ENCODE measurements at places on chromosomes 13 and 19.

DNA sequence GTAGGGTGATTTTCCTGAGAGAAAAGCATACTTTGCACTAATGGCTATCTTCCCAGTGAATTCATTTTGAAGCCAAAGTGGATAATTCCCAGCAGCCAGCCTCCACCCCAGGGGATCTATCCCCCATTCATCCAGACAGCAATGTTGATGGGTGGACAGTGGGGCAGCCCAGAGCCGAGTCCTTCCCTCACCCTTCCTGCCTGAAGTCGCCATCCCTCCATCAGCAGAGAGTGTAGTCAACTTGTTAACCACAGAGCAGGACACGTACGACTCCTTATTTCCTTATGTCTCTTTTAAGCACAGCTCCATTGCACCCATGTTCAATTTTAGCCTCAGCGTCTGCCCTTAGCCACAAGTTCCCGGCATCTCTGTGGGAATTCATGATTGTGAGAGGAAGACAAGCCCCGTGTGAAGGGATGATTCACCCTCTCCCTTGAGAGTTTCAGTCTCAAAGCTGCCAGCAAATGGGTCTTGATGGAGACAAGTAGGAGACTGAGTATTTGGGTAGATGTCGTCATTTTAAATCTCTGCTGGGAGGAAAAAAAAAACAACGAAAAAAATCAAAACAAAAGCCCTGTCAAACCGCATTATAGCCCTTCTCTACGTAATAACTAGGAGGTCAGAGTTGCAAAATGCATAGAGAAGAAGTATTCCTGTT lies 58.3 kb upstream of the MEDAG start:
- peak; percentile 100 for DNase-seq

- DNase-seq: peak; percentile 49
Observed at GRCh38 chr13:90105849-90106496, 1241.5 kb upstream of the MIR17HG start.

GRCh38 chr19:31214086-31214485 lies 135.2 kb downstream of the TSHZ3 start:
- peak; percentile 99 for DNase-seq

DNA sequence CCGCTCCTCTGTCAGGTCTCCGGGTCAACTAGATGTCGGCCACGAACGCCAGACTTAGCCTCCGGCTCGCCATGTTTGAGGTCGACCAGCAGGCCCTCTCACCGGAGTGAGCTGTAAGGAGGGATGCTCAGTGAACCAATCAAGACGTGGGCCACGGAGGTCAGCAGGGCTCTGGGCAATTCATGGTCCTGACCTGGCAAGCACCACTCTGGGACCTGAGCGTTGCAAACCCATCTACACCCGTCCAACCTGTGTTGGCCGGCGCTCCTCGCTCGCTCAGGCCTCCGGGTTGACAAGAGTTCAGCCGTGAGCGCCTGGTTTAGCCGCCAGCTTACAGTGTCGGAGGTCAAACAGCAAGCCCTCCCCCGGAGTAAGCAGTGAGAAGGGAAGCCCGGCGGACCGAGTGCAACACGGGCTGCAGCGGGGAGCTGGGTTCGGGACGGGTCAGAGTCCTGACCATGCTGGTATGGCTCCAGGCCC lies 1361.9 kb downstream of the UQCRFS1 start:
- no peak for DNase-seq

GRCh38 chr19:35712567-35713505 lies 5.0 kb upstream of the KMT2B start:
- no peak for DNase-seq

- DNase-seq: no peak
Observed at GRCh38 chr19:28349604-28350003, 863.3 kb downstream of the UQCRFS1 start.

GRCh38 chr19:9941231-9941630 lies 4.9 kb upstream of the OLFM2 start:
- DNase-seq: no peak

DNA sequence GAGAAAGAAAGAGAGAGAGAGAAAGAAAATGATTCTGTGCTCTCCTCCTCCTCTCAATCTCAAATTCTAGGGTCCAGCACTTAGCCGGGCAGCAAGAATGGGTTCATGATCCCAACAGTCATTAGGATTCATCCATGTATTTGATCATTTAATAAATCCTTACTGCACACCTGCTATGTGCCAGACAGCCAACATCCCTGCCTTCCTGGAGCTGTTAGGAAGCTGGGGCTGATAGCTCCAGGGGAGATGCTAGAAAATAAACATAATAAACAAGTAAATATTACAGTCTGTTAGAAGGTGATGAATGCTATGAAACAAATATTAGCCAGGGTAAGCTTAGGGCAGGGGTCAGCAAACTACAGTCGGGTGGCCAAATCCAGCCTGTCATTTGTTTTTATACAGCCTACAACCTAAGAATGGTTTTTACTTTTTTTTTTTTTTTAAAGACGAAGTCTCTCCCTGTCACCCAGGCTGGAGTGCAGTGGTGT lies 9.9 kb upstream of the ACP7 start:
- no peak for DNase-seq

DNA sequence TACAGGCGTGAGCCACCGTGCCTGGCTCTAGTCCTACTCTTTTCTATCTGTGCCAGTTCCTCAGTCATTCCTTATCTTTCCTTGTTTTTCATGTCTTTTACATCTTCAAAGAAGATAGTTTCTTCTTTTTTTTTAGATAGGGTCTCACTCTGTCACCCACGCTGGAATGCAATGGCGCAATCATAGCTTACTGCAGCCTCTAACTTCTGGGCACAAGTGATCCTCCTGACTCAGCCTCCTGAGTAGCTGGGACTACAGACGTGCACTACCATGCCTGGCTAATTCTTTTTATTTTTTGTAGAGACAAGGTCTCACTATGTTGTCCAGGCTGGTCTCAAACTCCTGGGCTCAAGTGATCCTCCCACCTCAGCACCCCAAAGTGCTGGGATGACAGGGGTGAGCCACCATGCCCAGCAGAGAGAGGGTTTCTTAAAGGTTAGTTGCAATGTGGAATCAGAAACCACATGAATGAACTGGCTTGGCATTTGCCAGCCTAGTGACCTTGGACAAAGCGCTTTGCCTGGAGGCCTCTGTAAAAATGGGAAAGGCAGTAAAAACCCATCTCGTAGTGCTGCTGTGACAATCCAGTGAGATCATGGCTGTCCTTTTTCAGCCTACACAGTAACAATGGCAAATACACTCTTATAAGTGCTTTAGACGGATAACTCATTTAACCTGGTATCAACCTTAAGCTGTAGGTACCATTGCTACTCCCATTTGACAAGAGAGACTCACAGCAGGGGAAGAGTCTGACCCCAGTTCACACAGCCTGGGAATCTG lies 3.9 kb downstream of the ACP7 start:
- DNase-seq: no peak

DNA sequence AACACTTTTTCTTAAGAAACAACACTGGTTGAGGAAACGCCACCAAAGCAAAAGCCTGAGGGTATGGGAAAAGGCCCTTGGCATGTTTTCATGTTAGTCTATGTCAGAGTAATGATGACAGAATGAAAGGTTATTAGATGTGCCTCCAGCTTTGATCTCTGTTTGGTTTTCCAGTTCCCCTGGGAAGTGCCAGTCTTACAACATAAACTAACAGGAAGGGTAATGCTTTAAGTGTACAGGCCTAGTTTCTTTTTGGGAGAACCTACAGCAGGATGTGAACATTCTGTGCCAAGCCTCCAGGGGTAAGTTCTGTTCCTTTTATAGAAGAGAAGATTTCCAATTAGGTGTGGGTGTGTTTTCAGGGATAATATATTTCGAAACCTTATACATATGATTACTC lies 121.7 kb downstream of the FNDC3A start:
- DNase-seq: peak; percentile 80

DNA sequence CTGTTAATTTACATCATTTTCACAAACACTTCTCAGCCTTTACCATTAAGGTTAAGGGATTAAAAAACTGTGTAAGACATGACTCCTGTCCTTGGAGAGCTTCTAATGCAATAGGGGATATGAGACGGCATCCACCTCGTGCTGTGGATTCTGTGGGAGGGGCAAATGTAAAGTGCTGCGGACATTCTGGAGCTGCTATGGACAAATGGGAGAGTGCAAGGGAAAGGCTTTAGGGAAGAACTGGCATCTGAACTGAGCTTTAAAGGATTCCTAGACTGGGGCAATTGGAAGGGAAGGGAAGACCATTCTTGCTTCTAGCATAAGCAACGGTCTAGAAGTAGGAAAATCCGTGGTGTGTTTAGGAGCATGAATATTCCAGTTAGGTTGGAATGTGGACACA lies 31.4 kb downstream of the CDADC1 start:
- no peak for DNase-seq

DNA sequence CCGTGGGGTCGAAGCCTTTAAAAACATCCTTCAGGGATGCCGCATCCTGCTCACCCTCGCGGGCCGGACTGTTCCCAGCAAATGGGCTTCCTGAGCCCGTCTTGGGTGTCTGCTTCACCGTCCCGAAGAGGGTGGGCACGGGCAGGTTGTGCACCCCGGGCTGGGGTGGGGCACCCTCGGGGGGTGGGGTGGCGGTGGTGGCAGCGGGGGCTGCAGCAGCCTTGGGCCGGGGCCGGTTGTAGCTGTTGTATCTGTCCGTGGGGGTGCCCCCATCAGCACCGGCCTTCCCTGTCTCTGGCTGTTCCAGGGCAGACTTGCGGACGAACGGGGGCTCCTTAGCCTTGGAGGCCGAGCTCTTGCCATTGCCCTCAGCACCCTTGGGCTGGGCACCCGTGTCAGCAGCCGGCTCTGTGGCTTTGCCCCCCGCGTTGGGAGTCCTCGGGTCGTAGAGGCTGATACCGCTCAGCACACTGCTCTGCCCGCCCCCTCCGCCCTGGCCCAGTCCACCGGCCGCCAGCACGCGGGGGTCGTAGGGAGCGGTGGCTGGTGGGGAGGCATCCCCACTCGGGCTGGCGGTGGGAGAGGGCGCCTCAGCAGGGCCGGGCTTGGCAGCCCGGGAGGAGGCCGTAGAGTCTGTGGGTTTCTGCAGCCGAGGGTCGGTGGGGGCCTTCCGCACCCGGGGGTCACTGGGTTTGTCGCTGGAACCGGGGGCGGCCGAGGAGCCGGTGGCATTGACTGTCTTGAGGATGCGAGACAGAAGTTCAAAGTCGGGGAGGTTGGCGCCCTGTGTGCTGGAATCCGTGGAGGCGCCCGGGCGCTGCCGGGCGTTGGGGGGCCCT lies 18.2 kb upstream of the TMEM160 start:
- DNase-seq: no peak

DNA sequence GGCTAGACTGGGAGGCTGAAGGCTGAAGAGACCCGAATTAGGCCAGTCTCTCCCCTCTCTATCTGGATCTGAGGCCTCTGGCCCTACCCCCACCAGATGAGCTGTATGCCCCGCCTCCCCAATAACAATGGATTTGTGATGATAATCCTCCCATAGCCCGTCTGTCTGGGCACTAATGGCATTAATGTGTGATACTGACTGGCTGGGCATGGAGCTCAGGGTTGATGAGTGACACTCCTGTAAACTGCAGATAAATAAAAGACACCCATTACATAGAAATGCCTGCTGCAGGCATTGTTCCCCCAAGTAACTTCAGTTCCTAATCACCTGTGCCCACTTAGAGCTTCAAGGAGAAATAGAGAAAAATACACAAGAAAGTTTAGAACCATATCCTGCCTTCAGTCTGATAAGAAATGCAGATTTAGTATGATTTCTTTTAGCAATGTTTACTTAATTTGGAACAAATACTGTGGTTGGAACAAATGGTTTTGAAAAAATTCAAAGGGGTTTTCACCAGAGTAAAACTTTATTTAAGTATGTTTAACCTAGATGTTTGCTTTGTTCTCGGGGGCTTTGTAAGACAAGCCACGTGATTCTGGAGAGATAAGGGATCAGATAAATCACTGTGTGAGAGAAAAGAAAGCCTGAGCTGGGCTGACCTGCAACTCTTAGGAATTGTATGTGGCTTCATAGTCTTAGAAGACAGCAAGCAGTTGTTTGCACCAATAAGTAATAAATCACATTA lies 60.3 kb downstream of the TNFRSF19 start:
- DNase-seq: no peak

DNA sequence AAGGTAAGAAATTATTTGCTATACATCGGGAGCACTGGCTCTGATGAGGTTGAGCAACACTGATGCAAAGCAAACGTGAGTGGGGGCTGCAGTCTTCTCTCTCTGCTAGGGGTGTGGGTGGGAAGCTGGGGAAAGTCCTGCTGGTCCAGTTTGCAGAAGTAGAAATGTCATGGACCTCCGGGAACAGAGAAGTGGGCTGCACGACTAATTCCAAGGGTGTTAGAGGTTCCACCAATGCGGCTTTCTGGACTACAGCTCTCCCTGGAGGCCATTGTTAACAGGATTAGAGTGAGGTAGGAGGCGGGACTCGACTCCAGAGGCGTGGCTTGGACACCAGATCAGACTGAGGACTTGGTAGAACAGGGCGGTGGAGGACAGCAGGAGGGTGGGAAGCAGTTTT lies 5.7 kb upstream of the FBXO27 start:
- DNase-seq: peak; percentile 32

- DNase-seq: no peak
Observed at GRCh38 chr19:49155005-49155819, at the start of gene HRC. Gene HRC (minus strand): TSS chr19:49155396. CDS start chr19:49155237, 159 bp downstream.

GRCh38 chr13:21987793-21988192 lies 316.9 kb downstream of the FGF9 start:
- no peak for DNase-seq

Data from mesenchymal stem cell (in vitro differentiated cells and primary cell).